ENCODE measurements at places on chromosomes 1 and 21.

GRCh38 chr1:197218857-197219256, 49.2 kb upstream of the CRB1 start:
- DNase-seq = no peak

DNA sequence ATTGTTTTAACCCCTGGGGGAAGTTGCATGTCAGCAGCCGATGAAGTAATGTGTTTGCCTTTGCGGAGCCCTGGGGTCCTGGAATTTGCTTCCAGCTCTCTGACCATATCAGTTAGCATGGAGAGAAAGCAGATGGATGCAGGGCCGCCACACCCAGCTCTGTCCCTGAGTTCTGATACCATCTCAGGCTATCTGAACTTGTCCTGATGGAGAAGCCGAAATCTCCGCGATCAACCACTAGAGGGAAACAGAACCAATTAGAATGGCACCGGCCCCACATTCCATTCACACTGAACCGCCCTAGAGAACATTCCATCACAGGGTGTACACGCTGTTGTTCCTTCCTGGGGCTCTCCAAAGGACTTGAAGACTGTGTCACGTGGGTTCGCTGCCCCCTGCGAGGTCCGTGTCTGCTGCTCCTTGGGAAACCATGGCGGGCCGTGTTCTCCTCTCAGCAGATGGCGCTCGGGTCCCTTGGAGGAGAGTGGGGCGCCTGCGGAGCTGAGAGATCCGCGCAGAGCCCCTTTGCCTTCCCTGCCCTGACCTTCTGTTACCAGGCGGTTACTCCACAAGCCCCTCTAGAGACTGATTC, 75.4 kb downstream of the ABCA4 start:
- peak; percentile 55 for DNase-seq

- DNase-seq = no peak
Measured at GRCh38 chr1:229031061-229031460, 239.8 kb upstream of the RAB4A start.

DNA sequence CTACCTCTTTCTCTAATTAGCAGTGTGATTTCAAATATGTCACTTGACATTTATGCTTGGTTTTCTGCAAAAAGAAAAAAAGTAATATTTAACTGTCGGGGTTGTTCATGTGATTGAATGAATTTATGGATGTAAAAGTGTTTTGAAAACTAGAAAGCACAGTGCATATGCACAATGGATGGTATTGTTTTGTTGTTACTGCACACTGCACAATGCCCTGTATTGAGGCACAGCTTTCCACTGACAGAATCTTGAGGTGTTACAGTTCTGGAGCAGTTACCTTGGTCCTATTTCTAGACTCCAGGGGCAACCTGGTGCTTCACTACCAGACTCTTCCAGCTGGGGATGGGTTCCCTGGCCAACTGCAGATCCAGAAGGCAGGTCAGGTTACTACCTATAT, 116.8 kb upstream of the L1TD1 start:
- no peak for DNase-seq

DNA sequence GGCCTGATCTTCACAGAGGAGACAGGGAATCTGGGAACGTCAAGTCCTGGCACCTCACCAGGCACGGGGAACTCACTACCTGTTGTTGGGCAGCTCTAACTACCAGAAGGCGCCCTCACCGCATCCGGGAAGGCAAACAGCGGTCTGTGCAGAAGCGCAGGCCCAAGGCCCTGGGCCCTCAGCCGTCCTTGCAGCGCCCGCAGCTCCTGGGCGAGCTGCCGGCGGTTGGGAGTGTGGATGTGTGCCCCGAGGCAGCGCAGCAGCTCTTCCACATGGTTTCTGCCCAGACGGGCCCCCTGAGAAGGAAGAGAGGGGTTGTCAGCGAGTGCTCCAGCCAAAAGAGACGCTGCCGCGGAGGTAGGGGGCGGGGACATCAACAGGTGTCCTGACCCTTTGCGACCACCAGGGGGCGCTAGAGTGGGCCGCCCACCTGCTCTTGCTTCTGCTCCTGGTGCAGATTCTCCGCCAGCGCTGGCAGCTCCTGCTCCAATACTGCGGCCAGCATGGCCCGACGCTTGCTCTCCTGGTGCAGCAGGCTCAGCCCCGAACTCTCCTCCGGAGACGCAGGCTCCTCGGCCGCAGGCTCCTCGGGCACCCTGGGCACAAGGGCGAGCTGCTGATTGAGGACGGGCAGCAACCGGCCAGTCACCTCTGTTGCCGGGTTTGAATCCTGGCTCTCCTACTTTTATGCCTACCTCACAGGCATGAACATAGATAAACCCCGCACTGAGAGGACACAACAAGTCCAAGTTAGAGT, 9.3 kb downstream of the MAP3K6 start:
- DNase-seq = peak; percentile 86

GRCh38 chr1:221625026-221625425, 116.9 kb downstream of the DUSP10 start:
- DNase-seq = no peak

- DNase-seq = peak; percentile 82
Measured at GRCh38 chr1:26035959-26036755, 9.8 kb downstream of the SLC30A2 start.

DNA sequence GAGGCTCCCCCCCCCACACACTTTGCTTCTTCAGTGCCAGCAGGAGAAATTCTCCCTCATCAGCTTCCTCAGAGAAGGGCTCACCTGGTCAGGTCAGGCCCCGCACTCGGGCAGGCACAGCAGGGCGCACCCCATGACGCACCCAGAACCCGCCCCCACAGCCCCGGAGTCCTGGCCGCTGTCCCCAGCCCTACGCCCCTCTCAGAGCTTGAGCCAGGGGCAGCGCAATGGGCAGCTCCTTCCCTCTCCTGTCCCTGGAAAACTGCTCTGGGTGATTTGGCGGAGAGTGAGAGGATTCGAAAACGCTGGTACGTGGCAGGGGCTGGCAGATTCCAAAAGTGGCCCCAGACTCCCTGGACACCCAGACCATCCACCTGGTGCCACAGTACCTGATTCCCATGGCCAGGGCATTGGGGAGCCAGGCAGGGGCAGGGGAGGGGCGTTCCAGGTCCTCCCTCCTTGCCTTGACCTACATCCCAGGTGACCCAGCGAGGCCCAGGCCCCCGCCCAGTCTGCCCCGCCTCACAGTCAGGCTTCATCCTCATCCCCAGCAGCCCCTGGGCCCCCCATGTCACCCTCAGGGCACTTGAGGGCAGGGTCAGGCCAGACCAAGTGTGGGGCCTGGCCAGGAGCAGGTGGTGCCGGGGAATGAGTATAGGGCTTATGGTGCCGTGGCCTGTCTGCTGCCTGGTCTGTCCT, 23.7 kb downstream of the RRP1 start:
- no peak for DNase-seq

DNA sequence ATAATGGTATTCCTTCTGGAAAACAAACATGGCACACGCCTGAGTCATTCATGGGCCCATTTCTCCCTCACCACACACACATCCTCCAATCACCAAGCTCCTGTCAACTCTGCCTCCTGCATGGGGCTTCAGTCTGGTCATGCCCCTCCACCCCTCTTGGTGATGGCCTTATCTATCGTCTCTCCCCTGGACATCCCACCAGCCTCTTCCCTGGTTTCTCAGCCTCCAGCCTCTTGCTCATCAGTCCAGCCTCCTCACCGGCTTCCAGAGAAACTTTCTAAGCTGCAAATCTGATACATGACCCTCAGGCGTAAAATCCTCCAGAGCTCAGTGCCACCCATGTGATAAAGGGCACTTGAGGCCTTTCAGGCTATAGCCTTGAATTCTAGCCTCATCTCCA, 243.9 kb downstream of the FOXD2 start:
- DNase-seq = no peak

DNA sequence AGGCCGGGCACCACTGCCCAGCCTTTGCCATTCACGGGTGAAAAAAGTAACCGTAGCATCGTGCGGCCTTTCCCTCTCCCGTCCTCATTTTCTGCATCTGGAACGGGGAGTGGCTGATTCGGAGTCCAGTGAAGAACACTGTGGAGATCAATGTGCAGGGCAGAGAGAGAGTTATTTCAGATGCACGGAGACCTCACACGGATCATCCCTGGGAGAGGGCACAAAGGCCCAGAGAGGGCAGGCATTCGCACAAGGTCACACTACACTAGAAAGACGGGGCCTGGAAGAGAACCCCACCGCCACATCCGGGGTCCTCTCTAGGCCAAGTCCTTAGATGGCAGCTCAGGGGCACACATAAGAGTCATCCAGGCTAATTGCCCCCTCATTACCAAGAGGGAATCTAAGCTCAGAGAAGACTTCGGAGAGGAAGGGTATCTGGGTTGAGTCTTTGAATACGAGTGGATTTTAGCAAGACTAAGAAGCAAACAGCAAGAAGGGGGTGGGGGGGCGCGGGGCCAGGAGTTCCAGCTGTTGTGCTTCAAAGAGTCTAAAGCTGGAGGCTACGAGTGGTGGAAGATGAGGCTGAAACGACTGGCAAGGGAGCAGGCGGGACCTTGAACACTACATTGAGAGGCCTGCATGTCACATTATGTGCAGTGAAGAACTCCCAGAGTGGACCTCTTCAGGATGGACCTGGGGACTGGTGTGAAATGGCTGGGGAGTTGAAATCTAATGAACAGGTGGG, 857 bp downstream of the GPX7 start:
- peak; percentile 32 for DNase-seq

GRCh38 chr1:53070621-53071020, 8.6 kb downstream of the PODN start:
- DNase-seq = no peak

DNA sequence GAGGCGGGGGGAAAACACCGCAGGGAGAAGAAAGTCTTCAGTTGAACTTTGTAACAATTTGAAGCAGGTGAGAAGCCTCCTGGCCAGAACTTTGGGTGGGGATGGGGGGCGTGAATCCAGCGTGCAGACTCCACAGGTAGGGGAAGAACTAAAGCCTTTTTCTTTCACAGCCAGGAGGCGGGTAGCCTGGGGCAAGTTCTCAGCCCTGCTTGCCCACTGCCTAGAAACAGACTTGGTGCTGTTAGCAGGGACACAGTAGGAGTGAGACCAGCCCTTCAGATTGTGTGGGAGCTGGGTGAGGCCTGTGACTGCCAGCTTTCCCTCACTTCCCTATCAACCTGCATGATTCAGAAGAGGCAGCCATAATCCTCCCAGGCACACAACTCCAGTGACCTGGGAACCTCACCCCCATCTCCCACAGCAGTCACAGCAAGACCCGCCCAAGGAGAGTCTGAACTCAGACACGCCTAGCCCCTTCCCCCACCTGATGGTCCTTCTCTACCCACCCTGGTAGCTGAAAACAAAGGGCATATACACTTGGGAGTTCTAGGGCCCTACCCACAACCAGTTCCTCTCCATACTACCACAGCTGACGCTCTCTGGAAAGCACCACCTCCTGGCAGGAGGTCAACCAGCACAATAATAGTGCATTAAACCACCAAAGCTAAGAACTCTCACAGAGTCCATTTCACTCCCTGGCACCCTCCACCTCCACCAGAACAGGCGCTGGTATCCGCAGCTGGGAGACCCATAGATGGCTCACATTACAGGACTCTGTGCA, 83.5 kb upstream of the CDC42BPA start:
- DNase-seq = no peak

DNA sequence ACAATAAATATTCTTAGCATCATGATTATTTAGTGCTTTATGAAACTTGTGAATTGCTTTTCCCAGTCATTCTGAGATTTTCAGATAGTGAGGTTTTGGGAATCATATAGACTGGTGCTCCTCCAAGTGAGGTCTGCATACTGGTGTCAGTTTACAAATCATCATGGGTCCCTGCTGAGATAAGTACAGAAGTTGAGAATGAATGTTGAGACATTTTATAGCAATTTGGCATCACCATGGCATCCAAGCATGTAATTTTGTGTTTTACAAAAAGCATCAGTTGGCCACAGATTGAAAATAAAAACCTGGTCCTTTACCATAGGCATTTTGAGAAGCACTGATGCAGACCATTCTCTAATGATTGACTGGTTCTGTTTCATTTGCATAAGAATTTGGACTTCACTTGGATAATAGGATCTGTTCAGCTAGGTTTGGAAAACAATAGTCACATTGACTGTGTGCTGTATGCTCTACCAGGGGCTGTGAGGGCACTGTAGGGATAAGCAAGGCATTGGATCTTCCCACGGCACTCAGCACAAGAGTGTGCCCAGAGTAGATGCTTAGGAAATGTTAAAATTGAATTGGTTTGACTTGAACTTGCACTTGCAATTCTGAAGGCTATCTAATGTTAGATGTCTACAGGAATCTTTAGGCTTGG, 79.0 kb upstream of the JUN start:
- no peak for DNase-seq

GRCh38 chr1:224069138-224069537, 44.8 kb upstream of the FBXO28 start:
- no peak for DNase-seq

GRCh38 chr1:1206966-1207531, 657 bp upstream of the TNFRSF18 start:
- no peak for DNase-seq

GRCh38 chr1:214452152-214452784, 99.1 kb downstream of the PTPN14 start:
- DNase-seq = no peak

GRCh38 chr1:159261721-159262494, 40.2 kb upstream of the FCER1A start:
- DNase-seq = no peak

DNA sequence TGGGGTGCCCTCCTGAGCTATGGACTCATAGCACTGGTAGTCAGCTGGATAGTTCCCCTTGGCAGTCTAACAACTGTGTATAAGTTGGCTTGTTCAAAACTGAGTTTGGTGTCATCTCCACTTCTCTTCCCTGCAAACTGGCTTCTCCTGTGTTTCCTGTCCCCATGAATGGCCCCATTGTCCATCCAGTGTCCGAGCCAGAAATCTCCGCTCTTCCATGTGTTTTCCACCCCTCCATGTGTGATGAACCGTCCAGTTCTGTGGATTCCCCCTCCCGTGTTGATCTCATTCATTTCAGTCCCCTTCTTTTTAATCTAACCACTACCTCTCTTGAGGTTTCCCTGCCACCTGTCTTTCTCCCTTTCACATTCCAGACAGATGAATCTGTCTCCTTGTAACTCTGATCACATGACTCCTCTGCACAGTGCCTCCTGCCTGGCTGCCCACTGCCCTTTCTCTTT, 195.7 kb downstream of the ROR1 start:
- DNase-seq = no peak

GRCh38 chr1:193426061-193426460, 239.6 kb upstream of the B3GALT2 start:
- no peak for DNase-seq

DNA sequence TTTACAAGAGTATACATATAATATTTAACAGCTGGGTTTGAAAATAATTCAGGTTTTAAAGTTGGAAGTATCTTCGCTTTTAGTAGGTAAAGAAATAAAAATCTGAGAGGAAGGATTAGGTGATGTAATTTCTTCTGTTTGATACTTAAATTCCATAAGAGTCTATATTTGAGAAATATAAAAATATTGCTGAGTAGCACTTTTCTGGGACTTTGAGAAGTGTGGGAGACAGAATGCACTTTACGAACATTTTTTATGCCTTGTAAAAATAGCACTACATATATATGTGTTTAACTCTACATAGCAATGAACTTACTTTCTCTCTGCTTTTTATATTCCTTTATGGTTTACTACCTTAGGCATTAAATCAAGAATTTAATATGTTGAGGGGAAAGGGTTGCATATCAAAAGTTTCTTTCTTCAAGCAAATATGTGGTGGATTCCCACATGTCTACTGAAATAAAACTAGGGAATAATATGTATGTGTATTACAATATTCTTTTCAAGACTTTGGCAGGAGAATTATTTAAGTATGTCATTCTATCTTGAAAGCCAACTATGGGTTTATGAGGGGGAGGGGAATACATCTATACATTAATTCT, 266.7 kb upstream of the ADAMTS5 start:
- DNase-seq = no peak

- no peak for DNase-seq
Measured at GRCh38 chr1:193293726-193294125, 107.3 kb upstream of the B3GALT2 start.
